ENCODE measurements at places on chromosomes 1 and 21.
A peak's percentile ranks its signal among the peaks of the same experiment; 100 is the strongest.

DNA sequence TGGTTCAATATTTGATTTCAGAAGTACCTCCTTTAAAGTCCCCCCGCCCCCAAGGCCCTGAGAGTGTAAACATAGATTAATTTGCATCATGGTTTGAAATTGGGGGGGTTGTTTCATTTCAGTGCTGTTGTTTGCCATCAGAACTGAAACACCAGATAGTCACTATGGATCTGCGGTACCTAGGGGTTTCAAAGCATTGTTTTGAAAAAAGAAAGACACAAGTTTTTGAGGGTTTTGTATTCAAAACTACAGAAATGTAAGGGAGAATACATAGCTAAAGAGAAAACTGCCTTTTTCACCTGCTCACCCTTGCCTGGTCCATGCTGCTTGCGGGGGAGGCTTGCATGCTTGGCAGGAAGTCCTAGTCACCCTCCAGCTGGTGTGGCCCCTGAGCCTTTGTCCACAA, 59.3 kb downstream of the ACP6 start:
- DNase-seq = no peak

DNA sequence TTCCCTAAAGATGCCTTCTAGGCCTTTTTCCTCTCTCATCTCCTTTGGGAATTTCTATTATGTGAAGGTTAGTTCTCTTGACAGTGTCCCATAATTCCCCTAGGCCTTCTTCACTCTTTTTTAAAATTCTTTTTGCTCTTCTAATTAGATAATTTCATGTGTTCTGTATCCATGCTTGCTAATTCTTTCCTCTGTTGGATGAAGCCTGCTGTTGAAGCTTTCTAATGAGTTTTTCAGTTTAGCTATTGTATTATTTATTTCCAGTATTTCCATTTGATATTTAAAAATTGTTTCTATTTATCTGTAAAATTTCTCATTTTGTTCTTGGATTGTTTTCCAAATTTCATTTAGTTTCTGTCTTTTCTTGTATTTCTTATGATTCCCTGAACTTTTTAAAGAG, 28.5 kb upstream of the FAM163A start:
- DNase-seq = no peak

- no peak for DNase-seq
Measured at GRCh38 chr21:38729754-38730379, 75.9 kb upstream of the ETS2 start.

GRCh38 chr1:5297886-5298239, 643.5 kb downstream of the AJAP1 start:
- no peak for DNase-seq

DNA sequence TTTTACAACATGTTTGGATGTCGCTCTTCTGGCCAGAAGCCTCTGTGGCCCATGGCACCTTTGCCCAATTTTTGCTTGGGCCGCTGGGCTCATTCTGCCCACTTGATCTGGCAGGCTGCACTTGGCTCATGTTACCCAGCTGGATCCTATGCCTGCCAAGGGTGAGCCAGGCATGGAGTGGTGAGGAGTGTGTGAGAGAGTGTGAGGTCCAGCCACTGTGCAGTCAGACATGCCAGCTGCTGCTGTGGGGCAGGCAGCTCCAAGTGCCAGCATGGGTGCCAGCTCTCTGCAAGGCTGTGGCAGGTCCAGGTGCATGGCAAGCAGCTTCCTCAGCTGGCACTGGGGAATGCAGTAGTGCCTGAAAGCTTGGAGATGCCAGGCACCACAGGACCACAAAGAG, 71.0 kb downstream of the EBNA1BP2 start:
- no peak for DNase-seq

DNA sequence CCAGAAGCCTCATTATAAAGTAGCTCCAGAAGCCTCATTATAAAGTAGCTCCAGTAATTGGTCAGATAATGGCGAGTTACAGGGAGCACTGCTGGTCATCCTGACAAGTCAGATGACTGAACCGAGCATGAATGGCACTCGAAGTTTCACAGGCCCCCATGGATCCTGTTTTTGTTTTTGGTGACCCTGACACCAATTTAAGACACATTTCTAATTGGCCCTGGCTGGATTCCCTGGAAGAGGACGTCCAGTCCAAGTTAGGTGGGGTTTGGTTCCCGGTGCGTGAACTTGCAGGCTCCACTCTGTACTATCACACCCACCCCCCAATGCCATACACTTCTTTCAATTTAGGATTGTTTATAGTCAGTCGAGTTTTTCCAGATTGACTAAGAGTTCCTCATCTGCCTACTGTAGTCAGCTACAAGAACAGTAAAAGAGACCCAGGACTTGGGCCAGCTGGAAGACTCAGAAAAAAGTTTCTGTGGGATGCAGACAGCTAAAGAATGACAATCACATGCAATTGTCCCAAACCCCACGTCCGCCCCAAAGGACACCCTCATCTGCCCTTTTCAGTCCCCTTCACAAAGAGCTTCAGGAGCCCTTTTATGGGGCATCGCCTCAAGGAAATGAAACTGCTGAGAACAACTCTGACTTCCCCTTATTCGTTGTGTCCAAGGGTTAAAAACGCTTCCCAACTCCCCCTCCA, 2.7 kb downstream of the DHRS3 start:
- DNase-seq = no peak

DNA sequence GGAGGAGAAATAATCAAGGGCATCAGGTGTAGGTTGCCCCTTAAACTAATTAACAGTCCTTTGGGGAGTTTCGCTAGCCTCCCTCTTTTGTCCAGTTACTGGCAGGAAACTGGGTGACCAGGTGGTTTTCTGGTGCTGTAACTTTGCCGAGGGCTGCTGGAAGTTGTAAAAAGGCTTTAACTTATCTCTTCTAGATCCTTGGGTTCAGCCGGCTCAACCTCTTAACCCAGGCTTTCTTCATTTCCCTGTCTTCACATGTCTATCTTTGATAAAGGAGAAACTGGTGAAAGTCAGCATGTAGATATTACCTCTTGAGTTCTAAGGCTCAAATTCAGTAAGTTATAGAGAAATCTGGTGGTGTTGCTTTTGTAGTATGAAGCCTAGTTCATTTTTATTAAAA, 289.7 kb upstream of the NRIP1 start:
- no peak for DNase-seq

- no peak for DNase-seq
Measured at GRCh38 chr1:41802532-41803501, 115.9 kb downstream of the HIVEP3 start.

DNA sequence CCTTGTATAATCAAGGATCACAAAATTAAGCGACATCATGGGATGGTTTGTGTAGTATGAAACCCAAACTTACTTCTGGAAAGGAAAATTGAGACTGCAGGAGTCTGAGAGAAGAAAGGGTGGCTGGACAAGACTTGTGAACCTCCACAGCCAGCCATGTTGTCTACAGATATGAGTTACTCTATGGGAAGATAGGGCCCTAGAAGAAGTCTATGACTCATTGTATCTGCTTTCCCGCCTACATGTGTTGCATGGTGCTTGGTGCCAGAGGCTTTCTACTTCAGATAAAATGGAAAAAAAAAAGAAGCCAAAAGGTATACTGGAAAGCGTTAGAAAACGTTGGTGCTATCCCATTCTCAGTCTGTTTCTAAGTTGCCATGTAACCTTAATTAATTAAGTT, 18.7 kb upstream of the OR6N2 start:
- peak; percentile 2 for DNase-seq

Data from stimulated activated CD4-positive, alpha-beta T cell treated with anti-CD3 and anti-CD28 coated beads, Interleukin-12 subunit alpha, Interleukin-12 subunit beta, amount 100 ng/mL, for 48 hours (primary cell).